ENCODE measurements at places on chromosomes 11 and 22.
A peak's percentile ranks its signal among the peaks of the same experiment; 100 is the strongest.

- no peak for DNase-seq
Measured at GRCh38 chr11:94219771-94220170, 84.6 kb upstream of the IZUMO1R start.

GRCh38 chr11:79400717-79401330 is 40.0 kb downstream of the TENM4 start:
- DNase-seq, result no peak

DNA sequence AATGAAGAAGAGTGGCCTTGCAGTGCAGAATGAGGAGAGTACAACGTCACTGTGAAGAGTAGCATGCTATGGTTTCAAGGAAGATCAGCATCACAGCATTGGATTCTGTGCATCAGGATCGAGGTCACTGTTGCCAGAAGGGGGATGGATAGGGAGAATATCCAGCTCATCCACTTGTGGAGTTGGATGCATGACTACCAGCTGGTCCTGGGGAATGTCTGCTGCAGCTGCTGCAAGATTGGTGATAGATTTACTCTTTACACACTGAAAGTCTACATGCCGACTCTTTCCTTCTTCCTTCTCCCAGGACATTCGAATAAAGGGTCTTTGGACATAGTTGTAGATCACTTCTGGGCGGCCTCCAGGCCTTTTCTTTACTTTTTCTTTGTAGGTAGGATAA is 74.3 kb downstream of the BTBD10 start:
- DNase-seq, result no peak

GRCh38 chr11:115334932-115335788 is 169.1 kb downstream of the CADM1 start:
- peak; percentile 57 for DNase-seq

GRCh38 chr22:16819249-16819648 is 6.0 kb downstream of the XKR3 start:
- DNase-seq, result no peak
